ENCODE measurements at places on chromosomes 11 and 22.

GRCh38 chr11:120335908-120336640 lies at the start of gene ARHGEF12:
ARHGEF12 (plus strand) TSS chr11:120336413; CDS start chr11:120337244, 831 bp downstream.
- peak; percentile 72 for DNase-seq

DNA sequence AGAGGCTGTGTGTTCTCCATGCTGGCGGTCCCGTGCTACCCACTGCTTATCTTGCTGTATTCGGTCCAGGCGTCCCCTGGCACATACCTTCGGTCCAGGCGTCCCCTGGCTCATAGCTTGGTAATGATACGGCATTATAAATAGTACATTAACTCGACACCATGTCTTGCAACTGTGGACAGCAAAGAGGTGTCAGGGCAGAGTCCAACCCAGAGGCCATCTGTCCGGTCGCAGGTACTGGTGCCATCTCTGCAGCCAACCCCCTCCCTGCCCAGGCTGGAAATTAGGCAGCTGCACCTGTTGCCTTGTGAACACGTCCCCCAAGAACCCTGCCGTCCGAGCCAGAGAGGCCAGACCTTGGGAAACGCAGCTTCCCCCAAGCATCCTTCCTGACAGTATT lies 634.3 kb downstream of the BRD1 start:
- no peak for DNase-seq

GRCh38 chr22:44443641-44444235 lies 54.3 kb downstream of the RTL6 start:
- DNase-seq, result no peak

- no peak for DNase-seq
Observed at GRCh38 chr11:61883327-61883726, 8.0 kb downstream of the FADS3 start.

GRCh38 chr11:90639461-90639993 lies 416.7 kb upstream of the CHORDC1 start:
- DNase-seq, result peak; percentile 7

DNA sequence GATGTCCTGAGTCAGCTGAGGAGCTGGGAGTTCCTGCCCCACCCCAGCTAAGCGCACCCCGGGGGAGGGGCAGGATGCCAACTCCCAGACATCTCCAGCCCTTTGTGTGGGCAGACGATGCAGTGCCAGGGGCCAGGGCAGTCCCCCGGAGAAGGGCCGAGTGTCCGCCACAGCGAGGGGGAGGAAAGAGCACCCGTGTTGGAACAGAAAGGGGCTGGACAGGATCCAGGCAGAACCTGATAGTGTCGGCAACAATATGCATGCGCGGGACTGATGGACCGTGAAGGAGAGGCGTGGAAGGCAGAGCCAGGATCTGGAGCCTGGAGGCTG lies 1434.7 kb downstream of the BRD1 start:
- DNase-seq, result no peak

DNA sequence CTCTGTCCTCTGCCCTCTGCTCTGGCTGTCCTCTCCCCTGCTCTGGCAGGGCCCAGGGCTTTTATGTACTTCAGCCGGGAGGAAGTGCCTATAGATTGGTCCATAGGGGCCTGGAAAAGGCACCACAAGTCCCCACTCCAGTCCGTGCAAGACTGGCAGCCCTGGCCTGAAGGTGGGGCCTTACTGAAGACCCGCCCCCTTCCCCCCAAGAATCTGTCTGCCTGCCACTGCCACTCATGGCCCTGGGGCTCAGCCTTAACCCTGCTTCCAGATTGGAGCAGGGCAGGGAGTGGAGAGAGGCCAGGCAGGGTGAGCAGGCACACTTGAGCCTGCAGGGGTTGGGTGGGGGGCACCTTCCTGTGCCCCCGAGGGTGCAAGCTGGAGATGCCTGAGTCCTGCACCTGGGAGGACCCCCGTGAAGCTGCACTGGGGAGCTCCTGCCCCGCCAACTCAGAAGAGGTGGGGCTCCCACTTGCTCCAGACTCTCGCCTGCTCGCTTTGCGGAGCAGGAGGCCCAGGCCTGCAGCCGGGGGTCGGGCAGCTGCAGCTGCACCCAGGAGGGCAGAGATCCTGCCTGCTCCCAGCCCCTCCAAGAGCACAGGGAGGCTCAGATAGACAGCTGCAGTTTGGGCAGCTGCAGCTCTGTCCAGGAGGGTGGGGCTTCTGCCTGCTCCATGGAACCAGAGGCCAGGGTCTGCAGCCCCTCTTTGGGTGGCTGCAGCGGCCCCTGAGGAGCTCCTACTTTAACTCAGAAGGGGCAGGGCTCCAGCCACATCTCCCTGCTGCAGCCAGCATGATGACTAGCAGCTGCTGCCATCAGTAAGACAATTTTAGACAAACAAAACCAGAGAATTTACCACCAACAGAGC lies 51.0 kb upstream of the SC5D start:
- no peak for DNase-seq

DNA sequence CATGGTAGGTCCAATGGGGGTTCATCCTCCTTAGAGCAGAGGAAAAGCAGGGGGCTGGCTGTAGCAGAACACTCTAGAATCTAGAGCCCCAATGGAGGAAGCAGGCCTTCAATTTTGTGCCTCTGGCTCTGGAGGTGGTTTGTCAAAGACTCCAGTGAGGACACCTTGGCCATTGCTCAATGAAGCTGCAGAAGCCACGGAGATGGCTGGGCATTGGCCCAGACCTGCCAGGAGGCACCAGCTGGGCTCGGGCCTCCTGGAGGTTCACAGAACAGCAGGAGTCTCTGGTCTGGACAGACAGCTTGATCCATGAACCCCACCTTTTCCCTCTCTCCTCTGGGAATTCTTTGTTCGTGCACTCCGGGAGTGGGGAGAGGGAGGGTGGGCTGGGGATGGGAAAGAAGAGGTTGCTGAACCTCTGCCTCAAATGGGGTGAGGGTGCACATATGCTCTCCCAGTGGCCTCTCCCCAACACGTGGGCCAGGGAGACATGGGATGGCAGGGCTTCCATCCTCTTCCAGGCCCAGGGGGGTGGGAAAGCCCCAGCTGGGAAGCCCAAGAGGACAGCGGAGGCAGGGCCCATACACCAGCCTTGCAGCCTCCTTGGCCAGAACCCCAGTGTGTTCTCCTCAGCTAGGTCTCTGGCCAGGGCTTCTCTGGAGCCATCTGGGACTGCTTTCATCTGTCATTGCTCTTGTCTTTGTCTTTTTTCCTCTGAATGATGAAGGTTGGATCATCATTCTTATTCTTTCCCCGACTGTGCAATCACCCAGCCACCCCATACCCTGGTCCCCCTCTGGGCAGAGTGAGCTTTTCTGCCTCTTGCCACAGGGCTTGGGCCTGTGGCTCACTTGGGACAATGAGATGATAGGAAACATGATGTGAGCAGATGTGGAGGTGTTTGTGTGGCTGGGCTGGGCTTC lies 1019.4 kb downstream of the BRD1 start:
- DNase-seq, result no peak

GRCh38 chr22:22674467-22674866 lies 30.1 kb downstream of the GGTLC2 start:
- DNase-seq, result no peak

- peak; percentile 47 for DNase-seq
Observed at GRCh38 chr11:64644647-64645275, 53.7 kb downstream of the SLC22A12 start.

DNA sequence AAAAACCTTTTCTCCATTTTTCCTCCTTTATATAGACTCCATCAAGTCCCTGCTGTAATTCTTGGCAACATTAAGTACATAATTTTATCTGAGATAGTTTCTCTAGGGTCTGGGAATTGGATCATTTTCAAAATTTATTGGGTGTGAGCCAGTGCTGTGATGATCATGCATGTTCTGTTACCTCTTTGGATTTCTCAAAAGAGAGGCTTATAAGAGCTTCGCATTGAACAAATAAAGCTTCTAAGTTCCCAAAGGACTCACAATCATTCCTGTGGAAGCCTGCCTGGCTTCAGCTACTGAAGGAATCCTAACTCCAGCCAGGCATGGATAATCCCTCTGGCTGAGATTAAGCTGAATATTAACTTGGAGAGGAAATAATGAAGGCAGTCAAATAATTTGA lies 208.5 kb downstream of the RAB38 start:
- no peak for DNase-seq

GRCh38 chr22:20418211-20418788 lies 19.3 kb downstream of the SCARF2 start:
- peak; percentile 83 for DNase-seq

DNA sequence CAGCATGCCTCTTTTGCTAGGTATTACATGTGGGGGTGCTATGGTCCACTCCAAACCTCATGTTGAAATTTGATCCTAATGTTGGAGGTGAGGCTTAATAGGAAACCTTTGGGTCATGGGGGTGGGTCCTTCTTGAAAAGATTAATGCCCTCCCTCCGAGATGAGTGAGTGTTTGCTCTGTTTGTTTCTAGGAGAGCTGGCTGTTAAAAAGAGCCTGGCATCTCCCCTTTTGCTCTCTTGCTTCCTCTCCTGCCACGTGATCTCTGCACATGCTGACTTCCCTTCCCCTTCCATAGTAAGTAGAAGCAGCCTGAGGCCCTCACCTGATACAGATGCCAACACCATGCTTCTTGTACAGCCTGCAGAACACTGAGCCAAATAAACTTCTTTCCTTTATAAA lies 104.5 kb downstream of the FAT3 start:
- DNase-seq, result no peak

- no peak for DNase-seq
Observed at GRCh38 chr11:129237880-129238638, 45.9 kb upstream of the ARHGAP32 start.

- DNase-seq, result no peak
Observed at GRCh38 chr11:12719221-12719620, 45.0 kb downstream of the TEAD1 start.

DNA sequence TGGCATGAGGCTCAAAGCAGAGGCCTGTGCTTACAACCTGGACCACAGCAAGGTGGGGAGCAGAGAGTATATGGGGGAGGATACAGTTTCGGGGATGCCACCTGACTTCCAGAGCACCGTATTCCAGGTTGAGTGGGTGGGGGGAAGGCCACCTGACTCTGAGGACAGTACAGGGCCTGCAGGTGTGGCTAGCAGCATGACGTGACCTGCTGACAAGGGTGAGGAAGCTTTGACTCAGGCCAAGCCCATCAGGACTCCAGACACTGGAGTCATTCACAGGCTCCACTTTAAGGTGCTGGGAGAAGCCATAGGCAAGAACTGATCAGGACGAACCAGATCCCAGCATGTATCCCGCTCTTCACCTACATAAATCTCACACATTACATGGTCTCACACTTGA lies 34.6 kb upstream of the CRTAM start:
- DNase-seq, result no peak

GRCh38 chr11:2464451-2465165 lies 19.8 kb downstream of the KCNQ1 start:
- DNase-seq, result no peak

DNA sequence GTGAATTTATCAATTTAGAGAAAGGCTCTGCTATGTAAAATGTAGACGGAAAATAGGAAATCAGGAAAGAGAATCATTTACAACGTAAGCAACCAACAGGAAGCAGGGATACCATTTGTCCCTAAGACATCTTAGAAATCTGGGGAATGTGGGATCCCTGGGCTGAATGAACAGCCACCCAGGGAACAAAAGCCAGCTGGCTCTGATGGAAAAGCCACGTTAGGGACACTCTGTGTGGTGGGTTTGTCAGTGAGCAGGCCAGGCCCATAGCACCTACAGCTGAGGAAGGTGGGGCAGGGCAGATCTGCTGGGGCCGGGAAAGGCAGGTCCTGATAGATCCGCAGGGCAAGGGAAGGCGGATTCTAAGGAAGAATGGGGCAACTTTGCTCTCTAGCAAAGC lies 87.1 kb upstream of the CSNK2A3 start:
- DNase-seq, result no peak

DNA sequence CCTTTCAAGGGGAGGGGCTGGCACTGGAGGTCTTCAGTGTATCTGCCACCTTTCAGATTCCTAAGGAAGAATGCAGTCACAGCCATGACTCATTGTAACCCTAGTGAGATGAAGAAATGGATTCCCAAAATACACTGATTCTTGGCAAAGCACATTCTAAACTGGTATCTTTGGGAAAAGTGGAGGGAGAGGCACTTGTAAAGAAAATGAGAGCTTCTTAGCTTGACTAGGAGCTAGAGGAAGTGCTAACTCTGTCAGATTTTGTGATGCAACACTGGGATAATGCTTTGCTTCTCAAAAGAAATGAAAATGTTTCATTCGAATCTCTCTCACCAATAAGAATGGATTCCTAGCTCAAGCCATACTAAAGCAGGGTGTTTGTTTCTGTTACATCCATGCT lies 14.3 kb downstream of the NRIP3 start:
- DNase-seq, result no peak

DNA sequence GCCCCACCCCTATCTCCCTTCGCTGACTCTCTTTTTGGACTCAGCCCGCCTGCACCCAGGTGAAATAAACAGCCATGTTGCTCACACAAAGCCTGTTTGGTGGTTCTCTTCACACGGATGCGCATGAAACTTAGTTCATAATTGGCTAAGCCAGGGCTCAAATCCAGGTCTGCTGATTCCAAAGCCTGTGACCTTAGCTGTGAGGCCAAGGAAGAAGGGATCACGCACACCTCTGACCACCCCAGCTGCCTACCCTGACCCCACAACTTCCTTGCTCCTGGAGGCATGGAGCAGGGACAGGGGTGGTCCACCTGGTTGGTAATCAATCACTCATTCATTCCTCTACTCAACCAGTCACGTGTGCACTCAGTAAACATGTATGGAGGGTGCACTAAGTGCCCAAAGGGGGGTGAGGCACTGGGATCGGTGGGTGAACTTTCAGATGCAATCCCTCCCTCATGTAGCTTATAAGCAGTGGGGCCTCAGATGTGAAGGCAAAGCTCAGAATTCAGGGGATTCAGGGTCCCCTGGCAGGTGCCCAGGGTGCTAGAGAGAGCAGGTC lies 10.3 kb downstream of the FXYD2 start:
- no peak for DNase-seq

GRCh38 chr11:129702410-129703398 lies 112.9 kb upstream of the TMEM45B start:
- DNase-seq, result no peak

DNA sequence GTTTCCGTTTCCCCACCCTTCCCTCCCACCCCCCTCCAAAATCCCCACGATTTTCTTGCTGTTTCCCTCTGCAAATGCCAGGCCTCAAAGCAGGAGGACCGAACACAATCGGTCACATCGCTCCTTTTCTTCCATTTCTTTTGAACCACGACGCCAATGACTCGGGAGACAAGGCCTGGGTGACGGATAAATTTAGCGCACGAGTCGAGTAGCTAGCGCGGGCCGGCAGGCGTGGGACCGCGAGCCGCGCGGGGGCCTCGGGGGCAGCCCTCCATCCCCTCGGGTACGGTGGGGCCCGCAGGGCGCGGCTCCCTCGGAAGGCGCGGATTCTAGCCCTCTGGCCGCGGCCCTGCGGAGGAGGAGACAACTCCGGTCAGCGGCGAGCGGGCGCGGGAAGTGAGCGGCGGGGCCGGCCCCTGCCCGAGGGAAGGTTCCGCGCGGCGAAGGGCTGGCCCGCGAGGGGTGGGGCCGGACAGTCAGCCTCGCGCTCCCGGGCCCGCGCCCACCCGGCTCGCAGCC lies 414 bp downstream of the JOSD1 start:
- no peak for DNase-seq

- DNase-seq, result peak; percentile 74
Observed at GRCh38 chr11:63635762-63636465, 21.7 kb upstream of the PLAAT3 start.

DNA sequence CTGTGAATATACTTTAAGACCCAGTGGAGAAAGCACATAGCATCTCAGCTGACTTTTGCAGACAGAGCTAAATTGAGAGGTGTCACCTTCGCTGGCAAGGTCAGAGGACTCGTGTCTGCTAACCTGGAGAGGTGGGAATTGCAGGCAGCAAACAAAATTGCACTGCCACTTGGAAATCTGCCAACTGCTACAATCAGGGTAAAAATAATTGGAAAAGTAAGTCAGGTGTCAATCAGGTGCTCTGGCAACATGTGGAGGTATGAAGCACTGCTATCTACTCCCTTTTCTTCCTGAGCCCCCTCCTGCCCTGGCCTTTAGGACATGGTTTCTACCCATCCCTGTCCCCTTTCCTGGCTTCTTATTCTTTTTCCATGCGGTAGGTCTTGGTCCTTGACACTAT lies 24.1 kb upstream of the LRRC55 start:
- DNase-seq, result no peak
